ENCODE measurements at places on chromosomes 11 and 22.
A peak's percentile ranks its signal among the peaks of the same experiment; 100 is the strongest.

GRCh38 chr22:23893121-23893944 lies 850 bp upstream of the MIF start:
- DNase-seq = no peak

DNA sequence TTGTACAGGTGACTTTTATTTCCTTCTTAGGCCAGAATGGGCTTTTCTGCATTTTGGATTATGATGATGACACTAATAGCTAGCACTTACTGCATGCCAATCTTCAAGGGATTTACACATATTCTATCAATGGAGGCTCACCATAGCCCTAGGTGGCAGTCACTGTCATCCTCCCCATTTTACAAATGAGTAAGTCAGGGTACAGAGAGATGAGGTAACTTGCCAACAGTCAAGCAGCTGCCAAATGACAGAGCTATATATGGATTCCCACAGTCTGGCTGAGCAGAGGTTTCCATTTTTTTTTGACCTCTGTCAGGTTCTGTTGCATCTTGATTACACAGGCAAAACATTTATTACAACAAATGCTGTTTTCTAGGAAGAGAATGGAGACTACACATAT lies 23.8 kb upstream of the C11orf96 start:
- DNase-seq = no peak

GRCh38 chr11:130634961-130635473 lies 186.6 kb downstream of the ADAMTS15 start:
- peak; percentile 74 for DNase-seq

GRCh38 chr11:40403321-40403720 lies 1056.1 kb downstream of the LRRC4C start:
- no peak for DNase-seq

GRCh38 chr11:86370922-86371594 lies 3.6 kb upstream of the CCDC81 start:
- DNase-seq = peak; percentile 60

GRCh38 chr11:41134971-41135370 lies 324.5 kb downstream of the LRRC4C start:
- no peak for DNase-seq

GRCh38 chr11:45102810-45103621 lies 43.4 kb upstream of the PRDM11 start:
- peak; percentile 89 for DNase-seq

- DNase-seq = no peak
Measured at GRCh38 chr22:33426451-33426850, 368.3 kb upstream of the SYN3 start.

DNA sequence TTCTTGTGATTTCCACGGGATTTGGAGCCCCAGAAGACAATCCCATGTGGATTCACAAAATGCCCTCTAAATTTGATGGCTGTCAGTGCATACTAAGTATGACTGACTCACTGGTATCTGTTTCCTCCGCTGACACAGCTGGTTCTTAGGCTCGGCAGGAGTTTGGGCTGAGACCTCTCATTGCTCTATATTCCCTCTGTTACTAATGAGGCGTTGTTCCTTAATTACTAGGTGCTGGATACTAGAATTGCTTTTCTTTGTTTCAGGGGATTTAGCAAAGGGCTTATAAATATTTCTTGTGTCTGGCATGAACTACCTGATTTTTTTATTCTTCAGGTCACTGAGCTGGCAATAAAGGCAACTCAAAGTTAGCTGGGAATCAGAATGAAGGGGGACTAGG lies 53.2 kb upstream of the EHF start:
- no peak for DNase-seq

- no peak for DNase-seq
Measured at GRCh38 chr11:102283116-102283485, 34.2 kb upstream of the BIRC3 start.

DNA sequence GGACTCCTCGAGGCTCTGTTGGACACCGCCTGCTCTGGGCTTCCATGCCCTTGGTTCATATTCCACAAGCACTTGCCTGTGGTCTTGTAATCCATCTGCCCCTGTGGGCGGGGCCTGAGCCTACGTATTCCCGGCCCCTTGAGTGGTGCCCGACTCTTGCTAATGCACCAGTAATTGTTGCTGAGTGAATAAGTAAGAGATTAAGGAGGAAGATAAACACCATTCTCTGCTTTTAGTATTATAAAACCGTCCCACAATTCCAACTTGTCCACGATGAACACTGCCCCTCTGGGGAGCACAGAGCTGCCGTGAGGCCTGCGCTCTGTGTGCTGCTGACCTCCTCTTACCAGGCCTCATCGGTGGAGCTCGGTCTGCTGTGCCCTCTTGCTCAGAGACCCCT lies 50.3 kb downstream of the MICAL2 start:
- DNase-seq = peak; percentile 58

DNA sequence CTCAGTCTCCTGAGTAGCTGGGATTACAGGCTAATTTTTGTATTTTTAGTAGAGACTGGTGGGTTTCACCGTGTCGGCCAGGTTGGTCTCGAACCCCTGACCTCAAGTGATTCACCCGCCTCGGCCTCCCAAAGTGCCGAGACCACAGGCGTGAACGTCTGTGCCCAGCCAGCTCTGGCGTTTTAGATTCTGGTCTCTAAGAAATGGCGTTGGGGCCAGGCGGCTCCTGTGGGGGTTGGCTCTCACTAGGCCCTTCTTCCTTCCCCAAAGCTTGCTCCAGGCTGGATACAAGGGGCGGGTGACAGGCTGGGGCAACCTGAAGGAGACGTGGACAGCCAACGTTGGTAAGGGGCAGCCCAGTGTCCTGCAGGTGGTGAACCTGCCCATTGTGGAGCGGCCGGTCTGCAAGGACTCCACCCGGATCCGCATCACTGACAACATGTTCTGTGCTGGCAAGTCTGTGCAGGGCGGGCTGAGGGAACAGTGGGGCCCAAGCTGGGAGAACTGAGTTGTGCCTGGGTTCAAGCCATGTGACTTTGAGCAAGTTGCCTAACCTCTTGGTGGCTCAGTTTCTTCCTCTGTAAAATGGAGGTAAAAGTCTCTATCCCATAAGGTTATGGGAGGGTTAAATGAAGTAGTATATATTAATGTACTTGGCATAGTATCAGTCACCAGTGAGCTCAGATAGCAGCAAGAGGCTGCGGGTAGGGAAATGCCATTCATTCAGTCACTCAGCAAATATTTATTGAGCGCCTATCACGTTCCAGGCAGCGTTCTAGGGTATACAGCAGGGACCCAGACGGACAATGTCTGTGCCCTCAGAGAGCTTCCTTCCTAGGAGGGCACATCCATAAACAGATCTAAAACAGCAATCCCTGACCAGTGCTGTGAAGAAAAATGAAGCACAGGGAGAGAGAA lies 10.4 kb downstream of the F2 start:
- no peak for DNase-seq

GRCh38 chr11:62341588-62341987 lies 4.3 kb downstream of the ASRGL1 start:
- DNase-seq = no peak

- DNase-seq = no peak
Measured at GRCh38 chr22:48382197-48382596, 1445.5 kb downstream of the BRD1 start.

GRCh38 chr11:19232910-19233503 lies 7.7 kb downstream of the E2F8 start:
- peak; percentile 80 for DNase-seq

GRCh38 chr11:95884376-95884775 lies 39.5 kb downstream of the MTMR2 start:
- peak; percentile 67 for DNase-seq

GRCh38 chr11:103257360-103257759 lies 148.1 kb downstream of the DYNC2H1 start:
- DNase-seq = peak; percentile 36

GRCh38 chr11:76564364-76564763 lies 106.2 kb downstream of the LRRC32 start:
- no peak for DNase-seq

DNA sequence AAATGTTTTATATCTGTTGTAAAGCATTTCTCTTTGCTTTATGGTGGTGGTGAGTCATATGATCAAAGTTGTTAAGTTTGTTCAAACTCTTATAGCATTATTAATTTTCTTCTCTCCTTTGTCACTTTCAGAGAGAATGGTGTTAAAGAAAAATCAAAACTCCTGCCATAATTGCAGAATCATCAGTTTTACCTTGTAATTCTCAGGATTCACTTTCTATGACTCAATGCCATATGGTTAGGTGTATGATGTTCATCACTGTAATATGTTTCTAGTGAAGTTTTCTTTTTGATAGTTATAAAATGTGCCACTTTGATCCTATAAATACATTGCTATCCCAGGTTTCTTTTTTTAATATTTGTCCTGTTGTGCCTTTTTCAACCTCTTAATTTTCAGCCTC lies 13.7 kb upstream of the KDM4E start:
- no peak for DNase-seq

DNA sequence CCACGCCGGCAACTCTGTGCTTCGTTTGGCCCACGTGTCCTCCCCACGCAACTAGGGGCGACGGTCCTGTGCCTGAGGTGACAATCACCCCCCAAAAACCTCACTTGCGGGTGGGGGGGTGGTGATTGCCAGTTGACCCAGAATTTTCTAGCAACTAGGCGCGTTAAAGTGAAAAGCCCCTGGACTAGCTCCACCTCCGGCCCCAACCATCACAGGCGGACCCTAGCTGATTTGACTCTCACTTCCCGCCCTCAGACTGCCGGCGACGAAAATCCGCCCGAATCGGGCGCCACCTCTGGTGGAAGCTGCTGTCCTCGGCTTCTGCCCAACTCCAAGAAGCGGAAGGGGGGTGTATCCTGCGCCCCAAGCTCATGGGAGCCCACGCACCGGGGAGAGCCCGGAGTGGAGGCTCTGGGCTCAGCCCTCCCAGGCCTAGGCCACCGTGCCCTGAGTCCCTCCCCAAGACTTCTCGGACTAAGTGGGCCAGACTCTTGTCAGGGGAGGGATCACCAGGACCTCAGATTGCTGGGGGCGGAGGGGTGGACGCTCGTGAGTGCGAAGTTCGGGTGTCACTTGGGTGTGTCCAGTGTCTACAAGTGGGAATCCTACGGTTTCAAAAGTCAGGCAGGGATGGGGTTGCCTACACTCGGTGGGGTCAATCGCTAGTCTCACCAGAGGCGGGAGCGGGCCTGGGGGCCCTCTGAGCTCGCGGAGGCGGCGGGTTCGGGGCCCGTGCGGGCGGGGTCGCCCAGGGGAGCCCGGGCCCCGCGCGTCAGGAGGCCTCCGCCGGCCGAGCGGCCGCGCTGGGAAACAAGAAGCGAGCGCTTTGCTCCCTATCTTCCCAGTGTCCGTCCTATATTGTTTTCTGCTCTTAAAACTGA lies 12.3 kb downstream of the PAX6 start:
- no peak for DNase-seq

GRCh38 chr11:71946144-71946571 lies 17.3 kb downstream of the RNF121 start:
- peak; percentile 83 for DNase-seq

GRCh38 chr11:117187007-117187406 lies 8.5 kb downstream of the SIDT2 start:
- DNase-seq = no peak

GRCh38 chr11:66604155-66604554 lies 11.2 kb downstream of the CCS start:
- DNase-seq = no peak

DNA sequence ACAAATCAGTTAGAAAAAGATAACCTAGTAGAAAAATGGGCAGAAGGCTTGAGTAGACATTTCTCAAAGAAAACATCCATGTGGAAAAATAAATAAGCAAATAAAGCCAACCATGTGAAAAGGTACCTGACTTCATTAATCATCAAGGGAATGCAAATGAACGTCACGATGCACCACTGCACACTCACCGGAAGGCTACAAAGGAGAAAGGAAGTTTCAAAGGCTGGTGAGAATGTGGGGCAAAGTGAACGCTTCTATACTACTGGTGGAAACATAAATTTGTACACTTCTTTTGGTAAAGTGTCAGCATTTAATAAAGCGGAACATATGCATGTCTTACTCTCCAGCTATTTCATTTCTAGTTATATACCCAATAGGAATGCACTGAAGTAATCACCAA lies 166.8 kb downstream of the CSNK2A3 start:
- DNase-seq = no peak

DNA sequence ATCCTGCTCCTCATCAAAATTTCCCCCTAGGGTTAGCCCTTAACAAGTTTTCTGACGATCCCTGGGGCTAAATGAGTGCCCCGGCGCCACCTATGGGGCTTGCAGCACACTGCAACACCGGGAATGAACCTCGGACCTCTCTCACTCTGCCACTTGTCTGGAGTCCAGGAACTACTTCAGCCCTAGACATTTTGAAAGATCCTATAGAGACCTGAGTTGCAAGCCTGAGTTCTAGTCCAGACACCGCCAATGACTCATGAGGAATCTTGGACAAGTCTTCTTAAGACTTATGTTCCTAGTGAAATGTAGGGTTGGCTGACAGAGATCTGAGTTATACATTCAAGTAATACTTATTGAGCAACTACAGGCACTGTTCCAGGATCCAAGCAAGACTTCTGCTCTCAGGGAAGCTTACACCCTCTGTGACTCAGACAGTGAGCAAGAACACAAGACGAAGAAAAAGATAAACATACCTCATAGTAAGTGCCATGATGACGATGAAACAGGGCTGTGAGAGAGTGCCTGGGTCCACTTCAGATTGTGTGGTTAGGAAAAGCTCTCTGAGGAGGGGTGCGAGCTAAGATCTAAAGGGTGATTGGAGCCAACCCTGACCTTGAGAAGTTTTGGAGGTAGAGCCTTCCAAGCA lies 10.2 kb upstream of the STK33 start:
- peak; percentile 100 for DNase-seq

- DNase-seq = no peak
Measured at GRCh38 chr11:94655291-94655690, 88.1 kb downstream of the PIWIL4 start.

- DNase-seq = no peak
Measured at GRCh38 chr11:91608677-91609076, 615.9 kb upstream of the FAT3 start.

GRCh38 chr11:115525531-115526006 lies 21.4 kb upstream of the CADM1 start:
- DNase-seq = no peak

DNA sequence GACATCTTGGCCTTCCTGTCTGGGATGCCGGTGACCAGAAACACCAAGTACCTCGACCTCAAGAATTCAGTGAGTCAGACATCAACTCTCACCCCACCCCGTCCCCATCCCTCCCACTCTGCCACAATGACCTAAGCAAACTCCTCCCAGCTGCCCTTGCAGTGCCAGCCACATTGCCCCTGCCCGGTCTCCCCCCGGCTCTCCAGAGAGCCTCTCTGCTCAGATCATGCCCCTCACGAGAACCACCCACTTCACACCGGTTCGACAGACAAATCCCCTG lies 23.6 kb upstream of the MYRF start:
- peak; percentile 43 for DNase-seq

DNA sequence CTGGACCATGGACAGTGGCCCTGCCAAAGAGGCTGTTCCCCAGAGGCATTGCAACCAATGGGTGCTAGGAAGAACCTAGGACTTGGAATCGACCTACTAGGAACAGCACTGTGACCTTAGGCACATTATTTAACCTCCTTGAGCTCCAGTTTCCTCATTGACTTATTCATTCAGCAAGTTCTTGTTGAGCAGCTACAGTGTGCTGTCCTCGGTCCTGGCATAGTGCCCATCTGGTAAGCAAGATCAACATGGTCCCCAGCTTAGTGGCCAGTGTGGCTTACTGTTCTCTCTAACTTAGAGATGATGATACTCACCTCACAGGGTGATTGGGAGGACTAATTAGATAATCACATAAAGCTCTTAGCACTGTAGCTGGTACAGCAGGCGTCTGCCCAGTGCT lies 8.2 kb downstream of the ABCG4 start:
- no peak for DNase-seq
